NCI-H226 (cell line): ENCODE measurements at places on chromosomes 7 and 10.

DNA sequence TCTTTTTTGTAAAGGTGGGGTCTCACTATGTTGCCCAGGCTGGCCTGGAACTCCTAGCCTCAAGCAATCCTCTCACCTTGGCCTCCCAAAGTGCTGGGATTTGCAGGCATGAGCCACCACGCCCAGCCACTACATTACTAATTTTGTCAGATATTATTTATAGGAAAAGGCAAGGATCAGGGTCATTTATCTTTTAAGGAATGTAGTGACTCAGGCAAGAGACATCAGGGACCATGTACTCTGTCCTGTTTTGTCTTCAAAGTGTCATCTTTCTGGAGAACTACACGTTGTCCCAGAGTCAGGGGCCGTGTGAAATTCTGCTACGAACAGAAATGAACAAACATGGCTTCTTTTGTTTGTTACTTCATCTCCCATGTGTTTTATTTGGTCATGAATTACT is 105.3 kb downstream of the NPTX2 start:
- DNase-seq, result no peak

DNA sequence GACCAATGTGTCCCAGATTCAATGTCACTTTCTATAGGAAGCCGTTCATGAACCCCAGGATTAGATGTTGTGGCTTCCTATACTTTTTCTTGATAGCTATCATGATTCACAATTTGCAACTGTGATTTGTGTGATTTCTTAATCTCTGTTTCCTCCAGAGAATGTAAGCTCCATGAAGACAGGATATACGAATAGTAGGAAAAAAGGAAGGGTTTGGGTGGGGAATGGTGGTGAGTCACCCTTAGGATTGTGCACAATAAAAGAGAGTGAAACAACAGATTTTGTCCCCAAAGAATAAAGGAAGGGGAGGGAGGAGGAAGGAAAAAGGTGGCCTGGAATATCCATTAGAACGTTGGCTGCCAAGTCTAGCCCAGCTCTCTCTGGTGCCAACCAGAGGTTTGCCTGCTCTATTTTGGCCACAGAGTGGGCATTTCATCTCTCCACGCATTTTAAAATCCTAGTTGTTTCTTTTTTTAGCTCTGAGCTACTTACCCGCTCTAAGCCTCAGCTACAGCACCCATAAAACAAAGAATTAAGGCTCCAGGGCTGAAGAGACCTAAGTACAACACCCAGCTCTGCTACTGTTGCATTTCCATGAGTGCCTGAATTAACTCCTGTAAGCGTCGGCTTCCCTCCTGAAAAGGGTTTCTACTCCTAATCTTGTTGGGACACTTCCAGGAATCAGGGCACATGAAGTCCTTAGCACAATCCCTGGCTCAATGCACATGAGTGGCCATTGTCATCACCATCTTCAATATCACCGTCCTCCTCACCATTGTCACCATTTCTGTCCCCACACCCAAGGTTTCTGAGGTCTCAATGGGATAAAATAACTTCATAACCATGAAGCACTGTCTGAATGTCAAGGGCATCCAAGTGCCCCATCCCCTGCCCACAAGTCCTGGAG is 3.5 kb downstream of the HK1 start:
- no peak for DNase-seq

DNA sequence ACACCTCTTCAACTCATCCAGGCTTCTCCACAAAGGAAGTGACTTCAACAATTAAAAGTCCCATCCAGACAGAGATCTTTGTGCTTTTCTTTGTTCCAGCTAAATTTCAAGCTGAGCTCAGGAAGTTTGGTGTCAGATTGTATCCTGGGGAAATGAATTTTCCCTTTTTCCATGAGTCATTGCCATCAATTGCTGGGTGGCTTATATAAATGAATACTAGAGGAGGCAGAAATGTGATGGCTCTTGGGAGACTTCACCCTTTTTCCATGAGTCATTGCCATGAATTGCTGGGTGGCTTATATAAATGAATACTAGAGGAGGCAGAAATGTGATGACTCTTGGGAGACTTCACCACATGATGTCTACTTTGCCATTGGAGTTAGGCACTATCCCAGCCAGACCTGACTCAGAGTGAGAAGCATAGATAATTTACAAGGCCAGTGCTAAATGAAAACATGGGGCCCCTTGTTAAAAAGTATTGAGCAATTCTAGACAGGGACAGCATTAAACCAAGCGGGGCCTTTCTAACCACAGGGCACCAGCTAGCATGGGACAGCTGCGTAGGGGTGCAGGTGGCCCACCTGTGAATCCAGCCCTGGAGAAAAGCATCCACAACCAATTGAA is 339.2 kb upstream of the PODXL start:
- peak; percentile 90 for DNase-seq

DNA sequence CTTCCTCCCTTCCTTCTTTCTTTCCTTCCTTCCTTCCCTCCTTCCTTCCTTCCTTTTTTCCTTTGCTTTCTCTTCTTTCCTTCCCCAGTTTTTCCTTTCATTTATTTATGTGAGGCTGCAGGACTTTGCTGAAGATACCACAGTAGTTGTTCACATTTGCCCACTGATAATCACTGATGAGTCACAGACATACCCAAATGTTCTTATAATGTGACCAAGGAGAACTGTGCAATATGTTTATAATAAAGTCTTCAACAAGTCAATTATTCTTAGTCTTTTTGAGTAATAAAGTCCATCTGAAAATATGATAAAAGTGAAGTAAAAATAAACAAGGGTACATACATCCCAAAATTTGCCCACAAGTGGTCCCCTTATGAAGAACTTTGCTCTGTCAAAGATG is 159.7 kb downstream of the GNAI1 start:
- DNase-seq, result peak; percentile 46

GRCh38 chr10:30192846-30193608 is 133.6 kb upstream of the JCAD start:
- no peak for DNase-seq

- no peak for DNase-seq
Measured at GRCh38 chr10:102327641-102328040, 67.9 kb upstream of the NFKB2 start.

DNA sequence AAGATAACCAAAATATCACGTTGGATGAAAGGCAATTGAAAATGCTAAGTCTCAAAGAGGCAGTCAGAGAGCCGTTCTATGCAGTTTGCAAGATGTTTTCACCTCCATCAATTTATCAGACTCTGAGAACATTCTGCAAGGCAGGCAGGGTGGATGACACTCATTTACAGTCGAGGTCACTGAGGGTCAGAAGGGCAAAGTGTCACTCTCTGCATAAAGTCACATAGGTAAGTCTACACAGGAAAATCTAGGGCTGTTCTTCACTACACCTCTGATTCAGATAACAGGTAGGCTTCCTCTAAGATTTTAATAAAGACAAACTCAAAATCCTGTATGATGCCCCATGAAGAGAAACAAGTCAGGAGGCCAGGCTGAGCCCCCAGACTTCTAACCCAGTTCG is 1.4 kb upstream of the PLEKHA1 start:
- DNase-seq, result no peak

DNA sequence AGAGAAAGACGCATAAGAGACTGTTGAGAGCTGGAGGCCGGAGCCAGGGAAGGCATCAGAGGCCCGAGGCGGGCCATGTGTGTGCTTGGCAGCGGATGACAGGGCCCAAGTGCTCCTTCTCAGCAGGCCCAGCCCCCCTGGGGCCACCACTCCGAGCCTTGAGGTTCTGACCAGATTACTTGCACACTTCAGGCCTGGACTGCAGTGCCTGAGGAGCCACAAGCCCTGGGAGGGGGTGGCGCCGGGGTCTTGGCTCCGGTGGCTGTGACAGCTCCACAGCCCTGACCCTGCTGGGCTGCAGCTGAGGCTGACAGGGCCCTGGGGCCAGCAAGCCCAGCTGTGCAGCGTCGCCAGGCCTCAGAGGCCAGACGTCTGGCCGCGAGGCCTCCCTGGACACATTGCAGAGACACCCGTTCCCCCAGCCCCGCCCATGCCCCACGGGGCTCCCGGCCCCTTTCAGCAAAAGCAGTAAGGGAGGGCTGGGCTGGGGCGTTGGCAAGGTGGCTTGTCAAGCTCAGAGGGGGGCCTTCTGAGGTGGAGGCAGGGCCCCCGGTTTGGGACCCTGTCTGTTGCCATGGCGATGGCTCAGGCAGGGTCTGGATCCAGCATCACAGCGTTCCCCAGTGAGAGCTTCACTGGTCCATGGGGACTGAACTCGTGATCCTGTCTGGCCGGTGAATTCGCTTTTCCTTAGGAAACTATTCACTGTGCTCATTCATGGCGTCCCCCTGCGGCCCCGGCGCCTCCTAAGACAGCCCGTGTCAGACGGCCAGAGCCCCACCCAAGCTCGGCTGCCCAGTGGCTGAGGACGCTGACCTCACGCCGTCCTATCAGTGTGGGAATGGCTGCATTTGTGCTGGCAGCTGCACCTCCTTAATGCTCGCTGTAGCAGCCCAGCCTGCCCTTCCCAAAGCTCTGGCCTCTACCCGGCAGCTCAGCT is 5.7 kb downstream of the ELN start:
- no peak for DNase-seq

DNA sequence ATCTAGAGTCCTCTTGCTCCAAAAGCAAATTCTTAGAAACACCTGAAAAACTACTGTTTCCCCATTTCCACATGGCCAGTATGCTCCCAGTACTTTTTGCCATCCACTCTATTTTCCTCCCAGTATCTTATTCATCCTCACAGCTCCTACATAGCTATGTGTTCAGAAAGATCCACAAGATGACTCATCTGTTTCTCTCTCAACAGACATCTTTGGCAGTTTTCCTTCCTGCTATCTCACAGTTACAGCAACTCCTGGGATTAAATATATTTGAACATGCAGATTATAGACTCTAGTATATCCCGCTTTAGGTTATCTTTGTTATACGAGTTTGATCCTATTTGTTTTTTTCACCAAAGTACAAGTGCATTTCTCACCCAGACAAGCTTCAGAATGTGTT is 675.6 kb upstream of the POT1 start:
- no peak for DNase-seq

GRCh38 chr10:102713539-102713813 is 721 bp downstream of the ARL3 start:
- DNase-seq, result no peak

DNA sequence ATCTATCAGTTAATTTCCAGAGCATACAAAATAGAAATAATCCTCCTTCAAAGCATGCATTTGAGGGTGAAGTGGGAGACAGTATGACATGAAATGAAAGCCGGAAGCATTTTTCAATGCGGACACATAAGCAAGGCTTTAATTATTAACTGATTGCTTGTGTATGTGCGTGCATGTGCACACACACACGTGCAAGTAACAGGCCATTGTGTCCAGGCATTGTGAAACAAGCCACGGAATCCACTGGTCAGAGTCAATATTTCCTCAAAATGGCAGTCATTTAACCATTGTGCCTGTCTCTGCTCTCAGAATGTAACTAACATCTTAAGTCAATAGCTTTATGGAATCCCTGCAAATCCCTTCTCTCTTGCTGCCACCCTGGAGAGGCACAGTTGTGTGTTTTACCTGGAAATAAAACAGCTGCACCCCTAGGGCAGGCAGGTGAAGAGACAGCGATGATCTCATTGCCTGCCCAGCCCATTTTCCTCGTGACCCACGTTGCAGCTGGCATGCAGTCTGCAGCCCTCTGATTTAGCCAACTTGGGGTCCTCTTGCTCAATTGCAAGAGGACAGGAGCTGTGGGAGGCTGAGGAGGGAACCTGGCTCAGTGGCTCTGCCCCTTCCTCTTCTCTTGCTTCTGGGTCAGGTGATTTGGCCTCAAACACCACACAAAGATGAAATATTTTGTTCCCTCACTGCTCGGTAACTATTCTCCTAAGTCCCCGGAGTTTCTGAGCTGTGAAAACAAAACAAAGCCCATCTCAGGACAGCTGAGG is 500.9 kb upstream of the ZMIZ1 start:
- DNase-seq, result no peak

- DNase-seq, result no peak
Measured at GRCh38 chr10:6885284-6885683, 305.2 kb upstream of the PRKCQ start.

DNA sequence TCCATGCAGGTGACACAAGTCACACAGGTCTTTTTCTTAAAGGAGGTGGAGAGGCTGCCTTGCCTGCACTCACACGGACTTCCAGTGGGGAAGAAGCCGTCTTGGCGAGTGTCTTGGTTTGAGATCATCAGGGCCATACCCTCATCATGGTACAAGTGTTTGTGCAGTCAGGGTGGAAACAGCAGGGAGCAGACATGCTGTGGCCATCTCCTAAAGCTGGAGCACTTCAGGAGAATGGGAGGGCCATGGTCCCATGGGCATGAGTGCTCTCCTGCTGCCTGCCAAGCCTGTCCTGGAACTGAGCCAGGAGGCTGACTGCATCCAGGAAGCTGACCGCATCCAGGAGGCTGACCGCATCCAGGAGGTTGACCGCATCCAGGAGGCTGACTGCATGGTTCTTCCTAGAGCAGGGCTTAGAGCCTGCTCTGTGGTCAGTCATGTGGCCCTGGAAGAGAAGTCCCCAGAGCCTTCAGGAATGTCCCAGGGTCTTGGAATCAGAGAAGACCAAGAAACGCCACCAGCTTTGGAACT is 98.4 kb downstream of the ADARB2 start:
- DNase-seq, result no peak

- no peak for DNase-seq
Measured at GRCh38 chr10:12806228-12807095, 195.1 kb downstream of the CCDC3 start.

DNA sequence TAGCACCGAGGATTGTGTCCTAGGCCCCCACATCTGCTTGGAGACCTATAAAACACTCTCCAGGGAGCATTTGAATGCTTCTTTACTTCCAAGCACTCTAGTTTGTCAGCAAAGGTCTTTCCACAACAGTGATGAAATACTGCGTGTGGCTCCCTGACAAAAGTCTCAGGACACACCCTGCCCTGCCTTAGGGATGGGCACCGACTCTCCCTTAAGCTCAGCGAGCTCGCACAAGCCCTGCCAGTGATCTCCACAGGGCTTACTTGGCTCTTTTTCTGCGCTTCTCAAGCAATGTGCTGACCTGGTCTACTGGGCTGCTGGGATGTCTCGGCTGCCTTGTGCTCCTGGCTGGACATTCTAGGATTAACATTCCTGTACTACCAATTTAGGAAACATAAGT is 84.3 kb upstream of the MPP7 start:
- DNase-seq, result no peak

DNA sequence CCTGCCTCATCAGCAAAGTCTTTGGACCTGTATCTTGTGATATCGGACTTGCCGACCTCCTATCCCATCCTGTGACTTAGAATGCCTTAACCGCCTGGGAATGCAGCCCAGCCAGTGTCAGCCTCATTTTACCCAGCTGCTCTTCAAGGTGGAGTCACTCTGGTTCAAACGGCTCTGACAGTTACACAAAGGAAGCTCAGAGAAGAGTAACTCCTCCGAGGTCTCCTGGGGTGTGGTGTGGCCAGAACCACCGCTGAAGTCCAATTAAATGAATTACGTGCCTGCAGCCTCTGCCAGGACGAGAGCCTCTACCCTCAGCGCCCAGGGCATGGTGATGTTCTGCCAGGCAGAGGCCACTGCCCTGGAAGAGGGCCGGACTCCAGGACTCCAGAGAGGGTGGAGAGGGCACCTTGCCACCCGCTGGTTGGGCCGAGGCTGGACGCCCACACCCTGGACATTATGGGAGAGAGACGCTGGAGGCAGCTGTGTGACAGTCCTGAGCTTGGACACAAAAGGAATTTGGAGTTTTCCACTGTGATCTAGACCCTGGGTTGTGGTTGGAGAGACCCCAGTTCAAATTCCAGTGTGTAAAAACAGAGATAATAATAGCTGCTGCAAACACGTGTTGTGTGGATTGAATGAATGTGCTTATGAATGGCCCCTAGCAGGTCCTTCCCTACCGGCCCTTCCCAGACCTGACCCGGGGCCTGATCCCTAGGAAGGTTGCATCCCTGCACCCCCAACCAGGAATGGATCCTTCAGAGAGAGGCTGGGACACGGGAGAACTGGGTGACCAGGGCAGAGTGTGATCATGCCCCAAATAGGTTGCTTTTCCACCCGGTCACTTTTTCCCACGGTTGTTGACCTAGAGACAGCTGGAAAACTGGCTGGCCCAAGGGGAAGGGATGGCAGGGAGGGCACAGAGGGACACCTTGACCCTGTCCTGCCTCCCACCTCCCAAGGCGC is 37.8 kb upstream of the FZD9 start:
- DNase-seq, result no peak
